ENCODE measurements at places on chromosomes 2 and 18.

- no peak for DNase-seq
Measured at GRCh38 chr2:126748929-126749518, 93.1 kb downstream of the GYPC start.

DNA sequence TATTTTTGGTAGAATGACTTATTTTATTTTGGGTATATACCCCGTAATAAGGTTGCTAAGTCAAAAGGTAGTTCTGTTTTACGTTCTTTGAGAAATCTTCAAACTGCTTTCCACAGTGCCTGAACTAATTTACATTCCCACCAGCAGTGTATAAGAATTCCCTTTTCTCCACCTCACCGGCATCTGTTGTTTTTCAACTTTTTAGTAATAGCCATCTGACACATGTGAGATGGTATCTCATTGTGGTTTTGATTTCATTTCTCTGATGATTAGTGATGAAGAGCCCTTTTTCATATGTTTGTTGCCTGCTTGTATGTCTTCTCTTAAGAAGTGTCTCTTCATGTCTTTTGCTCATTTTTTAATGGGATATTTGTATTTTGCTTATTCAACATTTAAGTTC is 215.2 kb upstream of the TFPI start:
- no peak for DNase-seq

DNA sequence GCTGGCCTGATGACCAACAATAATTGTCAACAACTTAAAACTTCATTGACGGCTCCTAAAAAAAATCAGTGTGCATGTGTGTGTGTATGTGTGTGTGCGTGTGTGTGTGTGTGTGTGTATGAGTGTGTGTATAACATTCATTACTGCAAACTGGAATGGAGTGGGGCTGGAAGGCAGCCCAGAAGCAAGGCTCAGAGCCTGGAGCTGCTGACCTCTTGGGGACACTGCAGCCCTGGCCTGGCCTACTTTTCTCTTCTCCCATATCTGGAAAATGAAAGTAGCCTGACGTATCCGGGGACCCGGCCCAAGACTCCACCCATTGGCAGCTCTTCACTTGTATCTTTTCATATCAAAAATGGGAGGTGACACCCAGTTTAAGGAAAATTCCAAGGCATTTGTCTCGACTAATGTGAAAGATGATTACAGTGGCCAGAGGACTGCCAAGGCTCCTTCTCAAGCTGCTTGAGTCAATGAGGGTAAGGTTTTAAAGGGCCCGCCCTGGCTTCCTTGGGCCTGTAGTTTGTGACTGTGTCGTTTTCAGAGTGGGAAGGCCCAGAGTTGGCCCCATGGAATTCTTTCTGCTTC is 72.4 kb upstream of the IL1R1 start:
- no peak for DNase-seq

- no peak for DNase-seq
Measured at GRCh38 chr18:13872932-13873331, 42.4 kb downstream of the MC2R start.

DNA sequence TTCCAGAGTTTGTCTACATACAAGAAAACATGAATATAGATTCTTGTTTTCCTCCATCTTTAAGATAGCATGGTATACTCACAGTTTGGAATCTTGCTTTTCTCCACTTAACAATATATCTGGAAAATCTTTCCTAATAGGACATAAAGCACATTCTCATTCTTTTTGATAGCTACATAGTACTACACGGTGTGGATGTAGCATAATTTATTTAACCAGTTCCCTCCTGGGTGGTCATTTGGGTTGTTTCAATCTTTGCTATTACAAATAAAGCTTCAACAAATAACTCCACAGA is 19.7 kb downstream of the MXD1 start:
- DNase-seq: no peak

DNA sequence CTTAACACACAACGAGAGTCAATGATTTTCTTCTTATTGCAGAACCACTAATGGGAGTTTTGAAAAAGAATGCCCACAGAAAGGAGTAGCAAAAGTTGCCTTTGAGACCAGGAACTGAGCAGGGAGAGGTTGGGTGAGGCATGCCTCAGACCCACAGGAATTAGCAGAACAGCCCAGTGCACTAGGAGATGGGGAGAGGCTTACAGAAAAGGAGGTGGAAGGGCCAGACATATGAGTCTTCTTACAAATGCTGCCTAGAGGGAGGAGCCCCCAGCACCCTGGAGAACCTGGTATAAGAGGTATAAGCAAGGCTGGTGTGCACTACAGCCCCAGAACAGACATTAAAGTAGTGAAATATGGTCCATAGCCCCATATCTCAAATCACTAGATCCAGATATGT is 162.0 kb downstream of the DTNA start:
- DNase-seq: no peak

DNA sequence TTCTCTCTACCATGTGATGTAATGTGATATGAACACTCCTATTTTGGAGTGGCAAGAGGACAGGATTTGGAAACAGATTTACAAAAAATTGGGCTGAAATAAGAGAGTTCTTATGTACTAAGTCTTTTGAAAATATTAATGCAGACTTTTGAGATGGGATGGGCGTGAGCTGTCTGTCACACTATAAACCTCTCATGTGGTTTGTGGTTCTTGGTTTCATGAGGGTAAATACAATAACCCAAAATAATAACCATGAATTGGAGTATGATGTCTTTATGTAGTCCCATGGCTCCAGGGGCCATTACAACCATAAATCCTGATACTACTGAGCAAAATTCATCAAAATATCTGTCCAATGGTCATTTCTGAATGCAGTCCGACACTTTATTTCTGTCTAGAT is 668.0 kb downstream of the MBD2 start:
- DNase-seq: no peak

DNA sequence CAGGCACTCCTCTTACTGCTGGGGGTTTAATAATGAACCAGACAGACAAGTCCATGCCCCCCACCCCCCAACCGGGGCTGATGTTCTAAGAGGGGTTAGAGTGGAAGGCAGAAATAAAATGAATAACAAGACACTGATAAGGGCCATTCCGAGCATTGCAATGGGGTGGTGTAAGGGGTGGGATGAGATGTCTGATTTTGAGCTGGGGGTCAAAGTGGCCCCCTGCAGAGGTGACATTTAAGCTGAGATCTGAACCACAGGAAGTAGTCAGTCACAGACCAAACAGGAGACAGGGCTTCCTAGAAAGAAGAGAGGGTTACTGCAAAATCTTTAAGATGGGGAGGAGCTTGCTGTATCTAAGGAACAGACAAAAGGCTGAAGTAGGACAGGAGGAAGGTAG is 180.6 kb upstream of the SH3BP4 start:
- DNase-seq: no peak

DNA sequence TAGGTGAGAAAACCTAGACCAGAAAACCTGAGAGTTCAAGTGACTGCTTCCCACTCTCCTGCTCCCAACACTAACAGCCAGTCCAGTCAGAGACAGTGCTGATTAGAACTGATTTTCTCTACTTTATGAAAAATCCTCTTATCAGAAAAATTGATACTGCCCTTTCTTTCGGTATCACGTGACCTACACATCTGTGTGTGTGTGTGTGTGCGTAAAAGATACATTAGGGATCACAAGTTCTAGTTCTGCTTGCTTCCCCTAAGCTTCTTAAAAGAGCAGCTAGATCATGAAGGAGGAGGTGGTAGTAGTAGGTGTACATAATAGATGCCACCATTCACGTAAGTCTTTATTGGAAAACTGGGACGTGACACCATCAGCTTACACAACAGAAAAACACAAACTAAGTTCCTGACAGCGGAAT is 1.5 kb downstream of the ARL5A start:
- DNase-seq: no peak

DNA sequence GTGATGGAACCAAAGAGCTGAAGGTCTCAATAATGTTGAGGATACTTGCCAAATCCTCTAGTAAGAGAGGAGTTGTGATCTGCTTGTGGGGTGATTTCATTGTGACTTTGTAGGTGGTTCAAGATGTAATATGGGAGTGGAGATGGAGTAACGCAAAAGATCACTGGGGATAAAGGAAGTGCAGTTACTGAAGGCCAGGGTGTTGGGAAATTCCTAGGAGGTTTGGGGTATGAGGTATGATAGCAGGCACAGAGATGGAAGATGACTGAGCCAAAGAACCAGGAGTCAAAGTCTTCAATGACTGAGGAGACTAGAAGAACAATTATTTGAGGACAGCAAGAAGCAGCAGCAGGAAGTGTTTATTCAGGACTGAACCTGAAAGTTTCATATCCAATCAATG is 222.6 kb downstream of the NCKAP5 start:
- DNase-seq: no peak

Measured in activated CD8-positive, alpha-beta memory T cell treated with anti-CD3 and anti-CD28 coated beads for 48 hours (primary cell).